Endothelial cell (in vitro differentiated cells): ENCODE measurements at places on chromosomes 6 and 20.

GRCh38 chr6:79750806-79751205 is 119.7 kb downstream of the SH3BGRL2 start:
- no peak for DNase-seq

GRCh38 chr20:21693322-21693721 is 12.1 kb upstream of the PAX1 start:
- no peak for DNase-seq

GRCh38 chr6:169424149-169424804 is 170.6 kb upstream of the THBS2 start:
- no peak for DNase-seq

DNA sequence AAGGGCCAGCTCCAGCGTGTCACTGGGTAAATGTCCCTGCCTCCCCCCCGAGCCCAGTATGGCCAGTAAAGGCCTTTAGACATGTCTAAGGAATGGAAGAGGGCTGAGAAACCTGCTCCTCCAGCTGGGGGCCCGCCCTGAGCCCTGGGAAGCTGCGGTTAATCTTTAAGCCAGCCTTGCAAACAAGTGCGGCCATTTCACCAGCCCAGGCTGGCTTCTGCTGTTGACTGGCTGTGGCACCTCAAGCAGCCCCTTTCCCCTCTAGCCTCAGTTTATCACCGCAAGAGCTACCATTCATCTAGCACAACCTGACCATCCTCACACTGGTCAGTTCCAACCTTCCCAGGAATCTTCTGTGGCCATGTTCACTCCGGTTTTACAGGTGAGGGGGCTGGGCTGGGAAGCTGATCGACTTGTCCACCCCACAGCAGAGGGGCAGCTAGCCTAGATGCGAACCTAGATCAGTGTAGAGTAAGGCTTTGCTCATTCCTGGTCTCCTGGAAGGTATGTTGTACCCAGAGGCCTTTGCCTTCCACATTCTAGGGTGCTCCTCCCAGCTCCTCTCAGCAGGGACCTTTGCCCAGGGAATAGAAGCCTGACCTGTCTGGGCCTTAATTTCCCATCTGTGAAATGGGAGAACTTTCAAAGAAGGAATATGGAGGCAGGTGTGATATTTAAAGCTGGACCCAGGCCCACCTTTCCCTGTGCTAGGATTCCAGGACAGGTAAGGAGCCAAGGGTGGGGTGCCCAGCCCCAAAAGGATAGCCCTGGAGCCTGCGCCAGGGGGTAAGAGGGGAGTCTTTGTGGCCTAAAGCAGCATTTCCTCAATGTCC is 1.2 kb upstream of the SRC start:
- no peak for DNase-seq

GRCh38 chr6:118649918-118650581 is 1.3 kb downstream of the CEP85L start:
- no peak for DNase-seq

GRCh38 chr6:170098428-170099170 is 192.3 kb downstream of the DLL1 start:
- DNase-seq = peak; percentile 1

GRCh38 chr20:35232575-35232974 is 6.1 kb downstream of the MMP24 start:
- no peak for DNase-seq

DNA sequence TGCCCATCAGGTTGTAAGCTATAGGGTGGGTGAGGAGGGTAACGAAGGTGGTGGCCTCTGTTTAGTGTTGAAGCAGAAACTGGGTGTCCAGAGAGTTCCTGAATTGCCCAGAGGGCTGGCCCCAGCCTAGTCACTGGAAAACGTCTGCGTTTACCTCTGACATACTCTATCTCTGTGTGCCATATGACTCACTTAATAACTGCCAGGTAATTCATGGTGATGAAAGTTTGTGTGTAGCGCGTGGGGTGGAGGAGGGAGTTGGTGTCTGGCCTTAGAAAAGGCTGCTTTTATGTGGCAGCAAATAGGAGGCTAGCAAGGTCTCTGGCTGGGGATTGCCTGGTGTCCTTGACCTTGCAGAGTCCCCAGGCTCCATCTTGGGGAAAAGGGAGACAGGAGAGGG is 47.3 kb downstream of the SLC35D3 start:
- DNase-seq = no peak

DNA sequence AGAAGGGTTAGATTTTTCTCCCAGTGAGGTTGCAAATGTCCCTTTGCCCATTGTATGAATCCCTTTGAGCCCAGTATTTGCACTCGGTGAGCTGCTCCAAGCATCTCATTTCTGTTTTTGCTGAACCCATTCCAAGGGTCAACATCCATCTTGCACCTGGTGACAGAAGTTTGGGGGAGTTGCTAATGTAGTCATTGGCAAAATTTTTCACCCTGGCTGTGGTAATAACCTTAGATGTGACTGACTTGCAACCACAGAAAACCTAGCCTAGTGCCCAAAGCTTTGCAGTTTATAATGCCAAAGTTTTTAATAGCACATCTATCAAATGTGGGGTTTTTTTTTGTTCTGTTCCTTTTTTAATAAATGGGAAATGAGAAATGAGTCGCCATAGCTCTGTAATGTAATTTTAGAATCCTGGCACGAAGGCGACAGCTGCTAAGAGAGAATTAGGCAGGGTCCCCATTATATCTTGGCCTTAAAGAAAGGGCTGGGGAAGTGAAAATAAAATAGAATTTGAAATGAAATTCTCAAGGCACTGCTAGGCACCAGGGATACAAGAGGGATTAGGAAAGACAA is 682.8 kb downstream of the KIF16B start:
- DNase-seq = no peak

- DNase-seq = no peak
Observed at GRCh38 chr6:168514216-168514615, 73.2 kb downstream of the SMOC2 start.

DNA sequence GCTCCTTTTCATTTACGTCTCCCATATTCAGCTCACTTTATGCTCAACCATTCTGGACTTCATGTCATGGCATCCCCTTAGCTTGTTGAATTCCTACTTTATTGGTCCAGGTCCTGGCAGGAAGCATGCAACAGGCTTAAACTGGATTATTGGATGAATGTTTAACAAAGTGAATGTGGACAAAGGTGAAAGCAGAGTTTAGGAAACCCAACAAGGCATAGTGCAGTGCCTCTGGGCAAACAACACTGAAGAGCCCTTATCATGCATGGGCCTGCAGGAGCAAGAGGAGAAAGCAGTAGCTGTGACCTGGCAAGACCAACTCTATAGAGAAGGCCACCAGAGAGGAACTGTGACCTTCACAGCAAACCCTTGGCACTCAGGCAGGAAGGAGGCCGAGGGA is 5.3 kb upstream of the ANKRD66 start:
- DNase-seq = no peak

GRCh38 chr6:15442467-15442866 is 196.6 kb downstream of the JARID2 start:
- DNase-seq = no peak

DNA sequence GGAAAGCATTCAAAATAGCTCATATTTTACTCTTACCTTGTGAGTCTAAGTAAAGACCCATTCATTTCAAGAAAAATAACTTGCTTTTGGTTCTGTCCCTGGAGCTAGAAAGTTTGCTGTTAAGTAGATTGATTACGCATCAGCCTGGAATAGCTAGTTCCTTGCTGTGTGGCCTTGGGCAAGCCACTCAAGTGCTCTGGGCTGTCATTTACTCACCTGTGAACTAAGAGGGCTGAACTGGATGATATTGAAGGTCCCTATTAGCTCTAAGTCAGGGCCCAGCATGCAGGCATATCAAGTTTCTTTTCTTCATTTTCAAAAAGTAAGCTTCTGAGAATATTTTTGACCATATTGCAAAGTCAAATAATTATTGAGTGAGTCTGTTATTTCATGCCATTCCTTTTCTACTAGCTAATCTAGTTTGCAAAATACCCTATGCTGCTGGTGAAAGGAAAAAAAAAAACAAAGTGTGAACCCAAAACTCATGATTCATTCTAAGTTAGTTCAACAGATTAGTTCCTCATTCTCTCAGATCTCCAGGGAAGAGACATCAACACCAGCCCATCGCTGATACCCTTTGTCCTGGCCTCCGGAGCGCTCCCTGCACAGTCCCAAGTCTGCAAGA is 106.5 kb upstream of the GMDS start:
- no peak for DNase-seq

- DNase-seq = no peak
Observed at GRCh38 chr6:52143551-52143950, 42.6 kb upstream of the IL17A start.

DNA sequence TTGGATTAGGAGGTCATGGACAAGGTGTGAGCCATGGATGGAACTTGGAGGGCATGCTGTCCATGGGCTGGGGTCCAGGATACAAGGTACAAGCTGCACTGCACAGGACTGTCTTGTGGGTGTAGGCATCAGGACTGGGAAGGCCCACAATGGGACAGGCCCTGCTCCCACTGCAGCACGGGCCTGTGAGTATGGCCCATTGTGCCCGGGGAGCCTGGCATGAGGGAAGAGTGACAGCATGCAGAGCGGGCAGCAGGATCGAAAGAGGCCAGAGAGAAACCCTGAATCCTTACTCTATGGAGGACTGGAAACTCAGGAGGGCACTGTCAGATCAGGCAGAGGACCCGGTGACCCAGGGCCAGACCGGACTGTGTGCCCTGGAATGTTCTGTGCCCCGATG is 211.3 kb downstream of the PREX1 start:
- no peak for DNase-seq

- DNase-seq = no peak
Observed at GRCh38 chr6:40611434-40611833, 24.3 kb upstream of the LRFN2 start.

GRCh38 chr6:114304304-114304887 is 38.4 kb downstream of the HS3ST5 start:
- no peak for DNase-seq

- DNase-seq = peak; percentile 74
Observed at GRCh38 chr6:7910654-7911344, at the start of gene TXNDC5. Gene TXNDC5, minus strand, starts transcription at chr6:7910788. Its CDS starts 12 bp downstream, at chr6:7910776.
